ENCODE measurements at places on chromosomes 3 and 15.

- DNase-seq, result no peak
Observed at GRCh38 chr15:90004671-90005070, 3.5 kb downstream of the ZNF710 start.

DNA sequence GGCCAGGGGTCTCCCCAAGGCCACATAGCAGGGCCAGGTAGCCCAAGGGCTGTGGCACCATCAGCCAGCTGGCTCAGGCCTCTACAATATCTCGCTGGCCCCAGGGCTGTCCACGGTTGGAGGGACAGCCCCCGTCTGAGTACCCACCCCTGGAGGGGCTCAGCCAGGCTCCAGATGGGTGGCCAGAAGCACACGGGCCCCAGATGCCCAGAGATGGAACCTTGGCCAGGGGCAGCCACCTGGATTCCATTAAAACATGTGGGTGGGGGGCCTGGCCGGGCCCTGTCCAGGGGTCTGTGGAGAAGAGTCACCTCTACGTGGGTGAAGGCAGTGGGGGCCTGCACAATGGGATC lies 8.4 kb downstream of the CSPG4 start:
- DNase-seq, result no peak

DNA sequence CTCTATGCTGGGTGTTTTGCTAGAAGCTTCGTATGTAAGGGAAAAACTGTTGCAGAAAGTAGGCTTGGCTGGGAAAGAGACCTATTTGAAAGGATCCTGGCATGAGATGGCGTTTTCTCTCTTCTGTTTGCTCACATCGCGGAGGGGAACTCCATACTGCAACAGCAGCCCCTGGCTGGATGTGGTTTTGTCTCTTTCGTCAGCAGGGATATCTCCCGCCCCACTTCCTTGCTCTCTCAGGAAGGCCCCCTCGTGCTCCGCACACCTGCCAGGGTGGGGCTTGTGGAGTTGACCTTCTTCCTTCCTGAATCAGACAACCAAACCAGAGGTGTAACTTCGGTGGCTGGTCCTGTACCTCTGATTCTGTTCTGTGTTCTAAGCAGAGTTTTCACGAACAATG lies 26.4 kb upstream of the MYZAP start:
- DNase-seq, result no peak

GRCh38 chr3:16069149-16069922 lies 105.1 kb upstream of the GALNT15 start:
- DNase-seq, result no peak

DNA sequence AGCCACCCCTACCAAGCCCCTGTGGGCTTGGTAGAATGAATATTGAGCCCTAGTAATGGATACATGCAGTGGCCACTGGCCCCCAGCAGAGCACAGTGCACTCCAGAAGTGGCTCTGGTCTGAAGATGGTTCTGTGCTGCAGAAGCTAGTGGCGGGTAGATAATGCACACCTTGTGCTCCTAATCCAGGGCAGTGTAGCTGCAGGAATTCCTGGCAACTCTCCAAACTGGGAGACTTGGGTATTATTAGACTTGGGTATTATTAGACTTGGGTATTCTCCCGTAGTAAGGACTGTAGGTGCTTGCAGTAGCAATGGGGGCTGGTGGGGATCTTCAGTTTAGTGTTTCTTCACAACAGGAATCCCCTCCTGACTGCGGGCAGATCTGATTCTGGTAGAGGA lies 34.7 kb downstream of the NUSAP1 start:
- no peak for DNase-seq

- no peak for DNase-seq
Observed at GRCh38 chr15:75759416-75760130, 46.9 kb upstream of the CSPG4 start.

- DNase-seq, result no peak
Observed at GRCh38 chr3:22453906-22454535, 703.0 kb upstream of the ZNF385D start.

DNA sequence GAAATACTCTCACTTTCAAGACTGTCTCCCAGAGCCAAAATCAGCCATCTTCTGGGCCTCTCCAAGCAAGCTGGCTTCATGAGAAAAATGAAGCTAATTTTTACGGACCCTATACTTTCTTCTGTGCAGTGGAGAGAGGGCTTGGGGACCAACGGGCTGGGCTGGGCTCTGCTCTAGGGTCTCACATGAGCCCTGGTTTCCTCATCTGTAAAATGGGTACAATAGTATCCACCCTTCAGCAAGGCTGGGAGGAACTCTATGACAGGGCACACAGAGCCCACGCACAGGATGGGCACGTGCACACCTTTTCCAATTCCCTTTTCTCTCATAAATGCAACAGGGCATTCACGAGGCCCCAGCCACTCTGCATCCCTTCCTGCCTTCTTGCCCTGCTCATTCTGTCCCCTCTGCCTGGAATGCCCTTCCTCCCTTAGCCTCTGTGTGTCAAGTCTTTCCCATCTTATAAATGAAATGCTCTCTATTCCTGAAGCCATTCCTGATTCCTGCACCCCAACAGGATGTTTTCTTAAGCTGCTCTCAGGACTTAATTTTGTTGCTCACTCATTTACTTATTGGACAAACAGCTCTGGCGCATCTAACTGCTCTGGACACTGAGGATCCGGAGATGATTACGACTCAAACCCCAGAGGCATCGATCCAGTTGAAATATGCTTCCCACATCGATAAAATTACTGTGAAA lies 32.9 kb upstream of the SEC13 start:
- DNase-seq, result no peak

DNA sequence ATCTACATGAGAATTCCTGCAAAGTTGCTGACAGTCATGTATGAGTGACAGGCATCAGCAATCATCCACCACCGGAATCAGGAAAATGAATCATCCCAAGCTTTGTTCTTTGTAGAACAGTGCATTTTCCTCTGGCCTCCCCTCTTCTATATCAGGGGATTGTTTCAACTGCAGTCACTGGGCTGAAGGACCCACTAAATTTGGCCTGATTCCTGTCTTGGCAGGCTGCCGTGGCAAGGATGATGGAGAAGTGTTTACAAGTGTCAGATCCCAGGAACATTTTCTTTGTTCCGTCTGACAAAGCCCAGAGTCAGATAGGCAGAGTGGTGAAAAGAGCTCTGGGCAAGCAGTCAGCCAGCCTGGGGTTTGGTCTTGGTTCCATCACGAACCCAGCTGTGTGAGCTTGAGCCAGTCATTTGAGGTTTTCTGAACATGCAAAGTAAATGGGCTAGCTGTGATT lies 175.1 kb upstream of the TSC22D2 start:
- no peak for DNase-seq

- no peak for DNase-seq
Observed at GRCh38 chr3:2793987-2794386, 316.2 kb downstream of the IL5RA start.

GRCh38 chr3:74643636-74644035 lies 29.2 kb upstream of the CNTN3 start:
- no peak for DNase-seq

GRCh38 chr15:40323953-40324937 lies 753 bp downstream of the INAFM2 start:
- no peak for DNase-seq

- DNase-seq, result no peak
Observed at GRCh38 chr3:102444101-102444500, 9.3 kb downstream of the ZPLD1 start.
